ENCODE measurements at places on chromosomes 3 and 15.

DNA sequence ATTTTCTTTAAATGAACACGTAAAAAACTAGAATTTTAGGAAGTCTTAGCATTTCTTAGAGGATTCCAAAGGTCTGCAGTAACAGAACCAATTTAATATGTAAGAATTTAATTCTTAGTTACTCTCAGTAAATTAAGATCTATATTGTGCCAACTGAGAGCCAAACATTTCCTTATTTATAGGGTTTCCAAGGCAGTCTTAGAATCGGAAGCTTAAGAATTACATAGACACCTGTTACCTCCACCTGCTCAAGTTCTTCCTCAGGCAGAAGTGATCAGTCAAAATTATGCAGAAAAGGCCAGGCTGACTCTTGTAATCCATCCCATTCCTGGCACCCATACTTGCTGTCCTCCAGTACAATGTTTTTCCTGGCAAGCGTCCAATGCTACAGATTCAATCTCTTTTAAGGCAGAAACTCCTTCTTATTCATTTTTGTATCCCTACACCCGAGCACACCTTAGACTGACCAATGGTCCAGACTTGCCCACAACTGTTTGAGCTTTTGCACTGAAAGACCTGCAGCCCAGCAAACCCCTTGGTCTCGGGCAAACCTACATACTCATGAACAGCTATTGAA, 64.3 kb downstream of the NCEH1 start:
- DNase-seq: peak; percentile 70

DNA sequence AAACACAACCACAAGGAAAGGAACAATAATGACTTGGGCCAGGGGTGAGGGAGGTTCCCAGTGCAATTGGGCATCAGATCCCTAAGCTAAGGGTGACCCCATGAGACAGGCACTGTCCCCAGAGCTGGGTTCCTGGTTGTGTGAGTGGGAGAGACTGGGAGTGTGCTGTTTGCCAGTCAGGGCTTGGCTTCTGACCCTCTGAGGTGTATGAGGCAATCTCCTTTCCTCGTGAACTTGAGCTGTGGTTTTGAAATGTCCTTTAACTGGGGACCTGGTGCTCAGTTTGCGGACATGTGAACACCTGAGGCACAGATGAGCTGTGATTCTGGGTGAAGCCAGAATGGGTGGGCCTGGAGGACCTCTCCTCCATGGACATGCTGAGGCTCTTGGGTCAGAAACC, 58.5 kb upstream of the PLXNA1 start:
- DNase-seq: no peak

DNA sequence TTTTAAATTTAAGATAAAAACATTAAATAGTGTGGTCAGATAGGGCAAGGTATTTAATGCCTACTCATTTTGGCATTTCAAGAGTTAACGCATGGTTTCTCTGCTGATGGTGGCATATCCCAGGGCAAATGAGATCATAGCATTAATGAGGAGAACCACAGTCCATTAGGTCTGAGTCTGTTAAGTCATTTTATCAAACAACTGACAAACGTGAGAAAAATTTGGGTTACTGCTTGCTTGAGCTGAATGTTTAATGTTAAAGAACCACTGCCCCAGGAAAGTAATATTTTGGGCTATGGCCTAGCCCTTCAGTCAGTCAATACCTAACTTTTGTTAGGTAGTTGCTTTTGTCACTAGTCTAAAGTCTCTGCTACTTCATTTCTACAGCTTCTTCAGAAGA, 37.9 kb upstream of the SLC2A2 start:
- peak; percentile 9 for DNase-seq

DNA sequence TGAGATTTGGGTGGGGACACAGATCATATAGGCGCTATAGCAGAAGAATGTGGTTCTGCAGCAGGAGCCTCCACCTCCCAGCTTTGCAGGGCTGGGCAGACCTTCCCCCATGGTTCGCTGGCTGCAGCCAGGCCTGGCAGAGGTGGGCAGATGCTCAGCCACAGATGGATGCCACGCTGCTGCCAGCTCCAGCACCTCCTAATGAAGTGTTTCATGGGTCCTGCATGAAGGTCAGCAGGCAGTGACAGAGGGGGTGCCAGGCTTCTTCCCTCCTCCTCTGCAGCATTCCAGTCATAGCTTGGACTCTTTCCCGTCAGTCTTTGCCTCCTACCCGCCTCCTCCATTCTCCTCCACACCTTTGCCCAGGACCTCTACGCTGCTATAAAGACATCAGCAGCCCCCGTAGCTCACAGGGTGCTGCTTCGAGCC, 85.9 kb downstream of the SLCO3A1 start:
- no peak for DNase-seq
